Heart left ventricle (tissue), 16 donors: ENCODE measurements at places on chromosomes 3 and 15. TPM values are rescaled to one million over a fixed set of nuclear protein-coding genes. Genes with fewer than 3 reads are reported as not detected.
A peak's percentile ranks its signal among the peaks of the same experiment; 100 is the strongest.

RARB gene
- total RNA-seq = 21.0 TPM

DNA sequence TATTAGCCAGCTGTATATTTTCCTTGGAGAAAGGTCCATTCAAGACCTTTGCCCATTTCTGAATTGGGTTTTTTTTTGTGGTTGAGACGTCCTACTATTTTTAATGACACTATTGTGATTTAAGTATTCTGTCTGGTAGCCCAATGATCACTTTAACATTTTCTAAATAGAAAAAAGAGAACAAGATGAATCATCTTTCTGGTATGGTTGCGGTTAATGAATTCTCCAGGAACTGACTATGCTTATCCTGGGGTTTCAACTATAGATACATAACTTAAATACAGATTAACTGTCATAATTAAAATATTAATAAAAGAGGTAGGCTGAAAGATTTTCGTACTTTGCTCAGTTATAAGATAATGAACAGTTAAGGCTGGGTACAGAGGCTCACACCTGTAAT, 51.9 kb downstream of the PBRM1 start:
- H3K27ac ChIP-seq = no peak overlapping the region
- no peaks in the 10 kb centered on the region for H3K27me3 ChIP-seq
- H3K4me3 ChIP-seq = no peak overlapping the region
- H3K36me3 ChIP-seq = no peaks in the 10 kb centered on the region
- H3K4me1 ChIP-seq = no peaks in the 10 kb centered on the region
- DNase-seq = no peak

GRCh38 chr3:38154033-38154494, 11.3 kb upstream of the OXSR1 start:
- H3K27me3 ChIP-seq = no peaks in the 10 kb centered on the region
- H3K4me3 ChIP-seq = no peak overlapping the region
- H3K27ac ChIP-seq = no peak overlapping the region

- no peak for DNase-seq
- peaks cover 6% of the 10 kb centered on the region for H3K4me1 ChIP-seq
- no peak overlapping the region for H3K27ac ChIP-seq
- no peaks in the 10 kb centered on the region for H3K36me3 ChIP-seq
- H3K4me3 ChIP-seq = no peak overlapping the region
- H3K27me3 ChIP-seq = no peaks in the 10 kb centered on the region
Observed at GRCh38 chr3:30044515-30044914, 561.9 kb upstream of the TGFBR2 start.

SLC22A13 gene
- 0.09 TPM for total RNA-seq

DNA sequence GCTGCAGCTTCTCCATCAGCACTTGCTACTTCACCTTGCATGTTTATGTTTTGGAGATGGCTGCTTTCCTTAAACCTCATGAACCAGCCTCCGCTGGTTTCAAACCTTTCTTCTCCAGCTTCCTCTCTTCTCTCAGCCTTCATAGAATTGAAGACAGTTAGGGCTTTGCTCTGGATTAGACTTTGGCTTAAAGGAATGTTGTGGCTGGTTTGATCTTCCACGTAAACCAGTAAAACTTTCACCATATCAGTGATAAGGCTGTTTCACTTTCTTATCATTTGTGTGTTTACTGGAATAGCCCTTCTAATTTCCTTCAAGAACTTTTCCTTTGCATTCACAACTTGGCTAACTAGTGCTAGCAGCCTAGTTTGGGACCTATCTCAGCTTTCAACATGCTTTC, 11.7 kb upstream of the GNAT1 start:
- DNase-seq = no peak
- H3K4me3 ChIP-seq = no peak overlapping the region
- H3K4me1 ChIP-seq = no peaks in the 10 kb centered on the region
- no peak overlapping the region for H3K27ac ChIP-seq
- no peaks in the 10 kb centered on the region for H3K27me3 ChIP-seq

CFAP161 gene
- total RNA-seq = 0.84 TPM

TRPM7 gene
- 49.3 TPM for total RNA-seq

ACKR4 gene
- 0.75 TPM for total RNA-seq

MNS1 gene
- total RNA-seq = 1.4 TPM

CPNE9 gene
- total RNA-seq = not detected

C3orf80 gene
- total RNA-seq = 0.27 TPM

GRCh38 chr3:181712553-181713279, 991 bp downstream of the SOX2 start:
- no peak overlapping the region for H3K27ac ChIP-seq
- DNase-seq = no peak
- H3K36me3 ChIP-seq = no peaks in the 10 kb centered on the region
- no peak overlapping the region for H3K4me3 ChIP-seq
- H3K27me3 ChIP-seq = peaks cover 99% of the 10 kb centered on the region

- H3K27me3 ChIP-seq = no peaks in the 10 kb centered on the region
- H3K4me1 ChIP-seq = no peaks in the 10 kb centered on the region
- H3K27ac ChIP-seq = no peak overlapping the region
- no peaks in the 10 kb centered on the region for H3K36me3 ChIP-seq
Observed at GRCh38 chr3:104190681-104191080, 1176.0 kb upstream of the ALCAM start.

GRCh38 chr15:31027910-31028578, 36.6 kb upstream of the MTMR10 start:
- H3K36me3 ChIP-seq = no peaks in the 10 kb centered on the region
- no peak overlapping the region for H3K27ac ChIP-seq
- H3K27me3 ChIP-seq = no peaks in the 10 kb centered on the region
- H3K4me3 ChIP-seq = no peak overlapping the region

ZNF774 gene
- 7.0 TPM for total RNA-seq

DNA sequence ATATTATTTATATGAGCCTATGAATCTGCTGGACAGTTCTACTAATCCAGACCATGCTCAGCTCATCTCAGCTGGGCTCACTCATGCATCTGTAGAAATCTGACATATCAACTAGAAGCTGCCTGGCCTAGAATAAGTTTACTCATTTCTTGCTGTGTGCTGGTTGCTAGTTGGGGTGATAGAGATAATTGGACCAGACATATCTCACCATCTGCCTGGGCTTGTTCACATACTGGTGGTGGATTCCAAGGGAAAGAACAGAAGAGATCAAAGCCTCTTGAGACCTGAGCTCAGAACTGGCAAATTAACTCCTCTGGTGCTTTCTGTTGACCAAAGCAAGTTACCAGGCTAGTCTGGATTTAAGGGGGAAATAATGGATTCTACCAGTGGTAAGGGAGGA, 109.1 kb downstream of the NSUN3 start:
- H3K4me3 ChIP-seq = no peak overlapping the region
- no peak overlapping the region for H3K27ac ChIP-seq
- H3K36me3 ChIP-seq = no peaks in the 10 kb centered on the region
- no peaks in the 10 kb centered on the region for H3K27me3 ChIP-seq
- H3K4me1 ChIP-seq = no peaks in the 10 kb centered on the region
- no peak for DNase-seq

DNA sequence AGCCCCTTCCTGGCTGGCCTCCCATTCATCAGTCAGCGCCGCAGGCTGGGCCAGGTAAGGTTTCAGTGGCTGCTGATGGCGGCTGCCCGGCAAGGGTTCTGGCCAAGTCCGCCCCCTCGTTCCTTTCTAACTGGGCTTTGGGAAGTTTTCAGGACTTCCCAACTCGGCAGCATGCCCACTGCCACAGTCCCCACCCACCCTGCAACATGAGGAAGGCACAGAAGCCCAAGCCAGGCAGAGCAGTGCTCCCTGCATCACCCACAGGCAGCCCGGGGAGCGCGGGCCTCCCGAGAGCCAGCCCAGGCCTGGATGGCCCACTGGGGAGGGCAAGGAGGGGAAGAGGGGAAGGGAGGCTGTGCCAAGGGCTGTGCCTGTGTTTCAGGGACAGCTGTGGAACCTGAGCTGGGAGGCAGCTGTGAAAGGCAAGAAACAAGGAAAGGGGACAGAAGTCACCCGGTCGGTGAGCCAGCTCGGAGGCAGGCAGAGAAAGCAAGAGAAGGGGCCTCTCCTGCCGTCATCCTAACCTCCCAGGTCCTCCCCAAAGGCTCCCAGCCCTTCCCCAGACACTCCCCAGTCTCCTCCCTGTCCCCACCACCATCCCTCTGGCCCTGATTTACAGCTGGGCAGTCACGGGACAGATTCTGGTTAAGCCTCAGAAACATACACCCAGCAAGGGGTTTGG, 73.9 kb downstream of the CPN2 start:
- DNase-seq = peak; percentile 60
- H3K27me3 ChIP-seq = no peaks in the 10 kb centered on the region
- H3K4me1 ChIP-seq = peaks cover 9% of the 10 kb centered on the region

DNA sequence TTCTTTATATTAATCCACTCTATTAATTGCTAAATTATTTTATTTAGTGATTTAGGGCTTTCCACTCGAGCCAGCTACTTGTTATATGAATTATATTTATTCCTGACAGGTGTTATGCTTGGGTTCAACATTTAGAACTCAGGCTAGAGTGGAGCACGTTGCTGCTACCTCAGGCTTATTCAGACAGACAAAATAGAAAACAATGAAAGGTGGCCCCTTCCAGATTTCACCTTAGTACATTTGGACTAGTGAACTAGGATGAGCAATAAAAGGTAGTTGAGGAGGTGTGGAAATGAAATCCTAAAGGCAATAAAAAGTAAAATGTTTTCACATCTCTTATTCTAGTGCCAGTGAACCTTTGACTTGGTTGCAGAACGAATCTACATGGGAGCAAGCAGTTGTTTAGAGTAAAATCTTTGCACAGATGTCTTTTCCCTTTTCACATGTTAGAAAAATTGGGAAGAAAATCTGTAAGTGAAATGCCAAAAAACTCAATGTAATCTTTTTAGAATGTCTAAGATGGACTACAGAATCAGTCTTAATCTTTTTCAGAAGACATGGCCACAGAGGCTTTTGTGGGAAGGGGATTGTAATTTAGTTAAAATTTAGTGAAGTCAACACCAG, 63.8 kb downstream of the AKAP13 start:
- no peaks in the 10 kb centered on the region for H3K36me3 ChIP-seq
- no peak for DNase-seq
- H3K27ac ChIP-seq = peak overlapping the region; percentile 3
- H3K4me1 ChIP-seq = peaks cover 42% of the 10 kb centered on the region
- H3K27me3 ChIP-seq = no peaks in the 10 kb centered on the region

DNA sequence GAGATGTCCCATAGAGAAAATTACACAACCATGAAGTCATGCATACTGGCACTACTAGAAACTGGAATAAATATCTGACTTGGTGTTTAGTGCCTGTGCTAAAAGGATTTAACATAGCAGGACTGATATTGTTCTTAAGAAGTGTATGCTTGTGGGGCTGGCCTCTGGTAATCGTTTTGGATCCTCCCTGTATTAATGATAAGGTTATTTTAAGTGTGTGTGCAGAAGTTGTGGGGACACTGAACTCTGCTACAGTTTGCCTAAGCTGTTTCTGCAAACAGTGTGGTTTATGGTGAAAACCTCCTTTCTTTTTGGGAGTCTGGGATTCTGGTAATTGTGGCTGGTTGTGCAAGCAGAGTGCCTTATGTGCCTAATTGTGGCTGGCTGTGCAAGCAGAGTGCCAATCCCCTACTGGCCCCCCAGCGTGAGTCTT, 120.8 kb downstream of the CLASP2 start:
- peak overlapping the region; percentile 8 for H3K27ac ChIP-seq
- H3K27me3 ChIP-seq = no peaks in the 10 kb centered on the region
- H3K4me3 ChIP-seq = no peak overlapping the region
- no peak for DNase-seq
- H3K4me1 ChIP-seq = no peaks in the 10 kb centered on the region
- H3K36me3 ChIP-seq = peaks cover 3% of the 10 kb centered on the region

DNA sequence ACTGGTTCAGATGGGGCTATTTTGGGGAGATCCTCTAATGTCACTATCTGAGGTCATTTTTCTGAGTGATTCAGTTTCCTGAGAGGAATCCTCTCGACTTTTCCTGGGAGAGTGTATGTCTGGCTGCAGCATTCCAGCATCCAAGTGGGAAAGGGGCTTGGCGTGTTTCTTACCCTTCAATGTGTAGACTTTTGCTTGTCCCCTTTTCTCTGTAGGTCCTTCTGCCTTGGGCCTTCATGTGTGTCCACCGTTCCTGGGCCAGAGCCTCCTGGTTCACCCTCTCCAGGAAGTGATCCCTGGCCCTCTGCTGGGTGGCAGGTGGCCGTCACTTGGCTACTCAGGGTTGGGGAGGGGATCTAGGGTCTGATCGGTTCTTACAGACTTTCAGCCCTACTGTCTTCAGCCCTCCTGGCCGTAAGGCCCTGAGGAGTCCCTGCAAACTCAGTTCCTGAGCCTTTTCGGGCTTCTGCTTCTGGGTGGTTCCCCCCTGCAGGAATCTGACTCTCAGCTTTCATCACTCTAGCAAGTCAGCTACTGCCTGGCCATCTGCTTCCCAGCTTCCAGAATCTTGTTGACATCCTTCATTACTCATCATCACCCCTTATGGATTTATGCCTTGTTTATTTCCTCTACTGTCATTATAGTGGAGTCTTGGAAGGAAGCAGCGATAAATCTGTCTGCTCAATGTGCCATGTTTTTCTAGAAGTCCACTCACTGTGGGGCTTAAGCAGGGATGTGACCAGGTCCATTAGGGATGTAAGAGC, 36.5 kb downstream of the GOLGA6L10 start:
- no peaks in the 10 kb centered on the region for H3K4me1 ChIP-seq
- H3K36me3 ChIP-seq = no peaks in the 10 kb centered on the region
- H3K27me3 ChIP-seq = no peaks in the 10 kb centered on the region
- H3K4me3 ChIP-seq = no peak overlapping the region

GMPS gene
- 28.1 TPM for total RNA-seq

GRCh38 chr15:68387381-68388143, 44.4 kb downstream of the ITGA11 start:
- H3K4me3 ChIP-seq = no peak overlapping the region
- no peak overlapping the region for H3K27ac ChIP-seq
- no peaks in the 10 kb centered on the region for H3K27me3 ChIP-seq
- no peak for DNase-seq

DNA sequence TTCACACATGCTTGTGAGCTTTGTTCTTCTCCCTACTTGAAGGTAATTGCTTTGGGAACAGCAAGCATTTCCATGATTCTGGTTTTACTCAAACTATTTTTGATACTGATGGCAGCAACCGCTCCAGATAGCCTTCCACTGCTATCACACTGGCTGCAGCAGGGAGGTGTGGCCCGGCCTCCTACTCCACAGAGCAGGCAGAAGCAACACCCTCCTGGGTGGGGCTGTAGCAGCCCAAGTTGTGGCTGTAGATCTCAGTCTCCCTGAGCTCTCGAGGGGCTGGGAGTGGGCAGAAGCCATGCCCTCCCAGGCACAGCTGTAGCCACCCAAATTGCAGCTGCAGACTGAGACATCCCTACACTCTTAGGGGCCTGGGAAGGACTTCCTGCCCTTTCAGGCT, 878.8 kb upstream of the GBE1 start:
- no peaks in the 10 kb centered on the region for H3K36me3 ChIP-seq
- no peak overlapping the region for H3K27ac ChIP-seq
- no peaks in the 10 kb centered on the region for H3K27me3 ChIP-seq

DNA sequence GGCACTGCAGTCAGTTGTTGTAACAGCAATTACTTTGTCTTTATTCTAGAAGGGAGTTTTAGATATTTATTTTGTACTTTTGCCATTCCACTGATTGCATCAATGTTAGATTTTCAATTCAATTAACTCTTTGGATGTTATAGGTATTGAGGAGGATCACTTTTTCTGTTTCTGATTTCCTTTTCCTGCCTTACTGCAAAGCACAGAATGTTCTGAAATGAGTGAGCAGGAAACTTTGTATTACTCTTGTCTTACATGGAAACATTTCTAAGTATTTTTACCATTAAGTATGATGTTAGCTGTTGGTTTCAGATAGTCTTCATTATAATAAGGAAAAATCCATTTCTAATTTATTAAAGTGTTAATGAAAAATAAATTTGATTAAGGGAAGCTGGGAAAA, 80.5 kb downstream of the OSBPL10 start:
- no peaks in the 10 kb centered on the region for H3K27me3 ChIP-seq
- H3K27ac ChIP-seq = no peak overlapping the region
- no peaks in the 10 kb centered on the region for H3K36me3 ChIP-seq
- DNase-seq = no peak
- H3K4me3 ChIP-seq = no peak overlapping the region
